Spinal cord (tissue), 10 donors: ENCODE measurements at places on chromosomes 5 and 9. TPM values are rescaled to one million over a fixed set of nuclear protein-coding genes. Genes with fewer than 3 reads are reported as not detected.

- DNase-seq: no peak
Observed at GRCh38 chr5:98096155-98096554, 677.3 kb upstream of the RGMB start.

- DNase-seq: no peak
Observed at GRCh38 chr9:123336449-123336848, 19.5 kb upstream of the CRB2 start.

DNA sequence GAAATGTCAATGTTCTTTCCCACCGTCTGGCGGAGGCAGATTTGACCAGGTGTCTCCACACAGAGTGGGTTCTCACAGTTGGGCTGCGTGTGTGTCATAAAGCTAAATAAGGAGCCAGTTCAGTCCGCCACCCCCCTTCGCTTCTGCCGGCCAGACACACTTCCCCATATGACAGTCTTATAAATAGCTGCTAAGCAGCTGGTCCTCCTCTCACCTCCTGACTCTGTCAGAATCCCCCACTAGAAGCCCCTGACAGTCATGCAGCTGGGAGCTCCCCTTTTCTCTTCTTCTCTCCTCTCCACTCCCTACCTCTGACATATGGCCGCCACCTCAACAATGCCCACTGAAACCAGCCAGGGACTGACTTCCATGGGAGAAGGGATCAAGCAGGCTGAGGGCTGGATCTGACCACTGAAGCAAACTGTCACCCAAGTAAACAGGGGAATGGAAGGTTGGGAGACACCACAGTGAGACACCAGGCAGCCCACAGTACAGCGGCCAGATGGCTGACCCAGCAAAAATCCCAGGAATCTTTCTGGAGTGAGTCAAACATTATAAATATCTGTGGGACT, 141.9 kb upstream of the EFNA5 start:
- DNase-seq: no peak

Gene POU5F2
- polyA plus RNA-seq: 0.03 TPM

Gene FBP2
- polyA plus RNA-seq: 0.14 TPM

Gene PLPP7
- polyA plus RNA-seq: 15.3 TPM

GRCh38 chr5:72408603-72409002, 88.4 kb downstream of the PTCD2 start:
- DNase-seq: no peak

DNA sequence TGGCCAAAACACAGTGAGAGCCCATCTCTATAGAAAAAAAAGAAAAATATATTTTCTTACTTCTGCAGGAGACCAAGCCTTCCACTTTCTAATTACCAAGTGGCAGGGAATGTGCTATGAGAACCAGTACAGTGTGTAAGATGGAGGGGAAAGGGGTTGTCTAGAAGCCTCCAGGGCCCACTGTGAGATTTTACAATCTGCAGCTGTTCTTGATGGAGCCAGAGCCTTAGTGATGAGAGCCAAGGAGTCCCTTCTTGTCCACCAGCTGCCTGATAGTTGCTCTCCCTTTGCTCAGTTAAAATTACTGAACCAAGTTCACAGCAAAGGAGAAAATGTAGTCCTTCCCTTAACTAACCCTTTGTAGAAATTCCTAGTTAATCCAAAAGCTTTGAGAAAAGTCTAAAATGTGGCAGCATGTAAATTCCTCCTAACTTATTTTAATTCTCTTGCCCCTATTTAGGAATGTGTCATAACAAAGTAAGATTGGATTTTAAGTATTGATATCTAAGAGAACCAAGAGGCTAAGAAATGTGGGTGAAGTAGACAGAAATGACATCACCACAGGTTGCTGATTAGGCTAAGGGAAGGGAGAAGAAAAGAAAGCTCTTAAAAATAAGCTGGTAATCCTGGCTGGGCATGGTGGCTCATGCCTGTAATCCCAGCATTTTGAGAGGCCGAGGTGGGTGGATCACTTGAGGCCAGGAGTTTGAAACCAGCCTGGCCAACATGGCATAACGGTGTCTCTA, 19.3 kb downstream of the SRP19 start:
- DNase-seq: no peak

DNA sequence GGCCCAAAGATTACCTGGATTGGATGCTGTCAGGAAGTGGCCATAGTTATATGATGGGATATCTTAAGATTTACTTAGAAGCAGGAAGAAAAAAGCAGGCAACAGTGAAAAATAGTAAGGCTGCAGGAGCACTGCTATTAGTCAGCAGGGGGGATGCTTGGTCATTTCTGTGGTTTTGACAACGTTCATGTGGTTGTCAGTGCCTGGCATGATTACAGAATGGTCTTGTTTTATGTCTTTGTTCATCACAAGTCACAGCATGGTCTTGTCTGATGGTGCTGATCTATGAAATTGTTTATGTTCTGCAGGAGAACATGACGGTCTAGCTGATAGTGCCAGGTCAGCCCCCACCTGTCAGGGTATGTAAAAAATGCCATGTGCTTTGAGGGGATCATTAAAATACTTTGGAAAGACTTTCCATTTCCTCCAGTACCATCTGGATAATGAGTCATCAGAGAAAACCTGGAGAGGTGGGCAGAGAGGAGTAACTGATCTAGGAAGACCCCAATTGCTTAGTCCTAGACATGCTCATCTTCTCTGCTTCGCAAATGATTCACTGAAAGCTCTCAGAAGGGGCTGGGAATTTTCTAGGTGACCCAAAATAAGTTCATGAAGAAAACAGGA, 48.5 kb downstream of the PLGRKT start:
- no peak for DNase-seq

- no peak for DNase-seq
Observed at GRCh38 chr5:69184621-69185020, 4.8 kb upstream of the CENPH start.

- no peak for DNase-seq
Observed at GRCh38 chr5:17828681-17829080, 194.4 kb downstream of the TAF11L14 start.

- peak; percentile 45 for DNase-seq
Observed at GRCh38 chr5:175206669-175207068, 237.3 kb downstream of the DRD1 start.

Gene DMRTA1
- 0.59 TPM for polyA plus RNA-seq

Gene PCDHGB2
- 14.0 TPM for polyA plus RNA-seq

GRCh38 chr9:15640121-15640520, 87.3 kb downstream of the CCDC171 start:
- DNase-seq: no peak

DNA sequence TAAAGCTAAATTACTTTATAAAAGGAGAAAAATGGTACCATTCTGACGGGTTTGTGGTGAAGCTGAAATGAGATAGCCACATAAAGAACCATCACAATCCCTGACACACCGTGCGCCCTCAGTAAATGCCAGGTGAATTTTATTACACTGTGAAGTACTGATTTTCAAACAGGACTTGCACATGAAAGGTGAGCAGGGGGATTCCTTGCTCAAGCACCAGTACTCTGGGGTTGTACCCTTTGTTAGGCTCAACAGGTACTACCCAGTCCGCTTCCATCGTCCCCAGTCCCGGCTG, 419 bp upstream of the RABGAP1 start:
- DNase-seq: no peak

DNA sequence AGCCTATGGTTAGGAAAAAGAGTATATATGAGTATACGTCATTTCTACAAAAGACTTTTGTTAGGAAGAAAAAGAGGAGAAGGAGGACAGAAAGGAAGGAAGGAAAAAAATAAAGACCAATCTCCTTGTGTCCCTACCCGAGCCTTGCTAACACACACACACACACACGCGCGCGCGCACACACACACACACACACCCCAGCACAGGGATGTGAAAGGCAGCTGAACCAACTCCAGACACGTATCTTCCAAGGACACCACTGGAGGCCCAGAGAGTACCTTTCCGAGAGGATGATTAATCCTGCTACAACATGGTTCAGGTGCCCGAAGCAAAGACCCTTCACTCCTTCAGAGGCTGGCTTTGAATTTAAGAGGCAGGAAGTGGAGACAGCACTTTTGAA, 56.9 kb upstream of the GALNT10 start:
- no peak for DNase-seq

GRCh38 chr5:4124221-4124970, 528.8 kb downstream of the IRX1 start:
- DNase-seq: no peak

Gene PCDHGA8
- polyA plus RNA-seq: 1.9 TPM

GRCh38 chr9:86946201-86947145, 833 bp downstream of the GAS1 start:
- no peak for DNase-seq

DNA sequence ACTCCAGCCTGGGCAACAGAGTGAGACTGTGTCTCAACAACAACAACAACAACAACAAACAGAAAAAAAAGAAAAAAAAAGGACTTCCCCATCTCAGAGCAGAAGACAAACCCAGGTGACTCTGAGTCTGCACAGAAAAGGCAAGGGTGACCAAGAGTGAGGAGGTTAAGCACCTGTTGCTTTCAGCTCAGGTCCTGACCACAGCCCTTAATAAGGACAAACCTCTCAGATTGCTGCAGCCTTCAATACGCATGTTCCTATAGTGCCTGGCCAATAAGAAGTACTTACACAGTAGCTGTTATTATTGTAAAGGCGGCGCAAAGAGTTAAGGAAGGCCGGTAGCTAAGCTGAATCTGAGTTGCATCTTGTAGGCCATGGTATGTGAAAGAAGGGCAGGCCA, 102.3 kb upstream of the MSX2 start:
- no peak for DNase-seq

- no peak for DNase-seq
Observed at GRCh38 chr5:154977409-154977808, 36.1 kb upstream of the KIF4B start.

GRCh38 chr5:36607838-36608783, 1.7 kb downstream of the SLC1A3 start:
- peak; percentile 71 for DNase-seq

GRCh38 chr5:14153932-14154731, 11.0 kb downstream of the TRIO start:
- DNase-seq: no peak

DNA sequence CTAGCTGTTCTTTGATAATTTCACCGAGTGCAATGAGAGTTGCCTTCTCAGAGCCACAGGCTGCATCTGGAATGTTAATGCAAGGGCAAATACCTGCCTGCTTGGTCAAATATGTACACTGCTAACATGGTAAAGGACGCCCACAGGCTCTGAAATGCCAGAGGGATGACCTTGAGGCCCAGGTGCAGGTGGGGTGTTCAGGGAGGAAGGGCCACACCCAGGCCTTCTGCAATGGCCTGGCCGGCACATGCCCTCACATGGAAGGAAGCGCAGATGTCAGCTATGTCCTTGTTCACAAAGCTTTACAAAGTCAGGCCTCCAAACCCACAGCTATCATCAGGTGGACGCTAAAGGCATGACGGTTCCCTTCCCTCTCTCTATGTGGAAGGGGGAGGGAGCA, 48.6 kb downstream of the HRH2 start:
- DNase-seq: no peak

Gene FBXO4
- 13.7 TPM for polyA plus RNA-seq

GRCh38 chr5:58775701-58776262, 192.9 kb downstream of the RAB3C start:
- DNase-seq: no peak
